ENCODE measurements at places on chromosomes 2 and 18.

DNA sequence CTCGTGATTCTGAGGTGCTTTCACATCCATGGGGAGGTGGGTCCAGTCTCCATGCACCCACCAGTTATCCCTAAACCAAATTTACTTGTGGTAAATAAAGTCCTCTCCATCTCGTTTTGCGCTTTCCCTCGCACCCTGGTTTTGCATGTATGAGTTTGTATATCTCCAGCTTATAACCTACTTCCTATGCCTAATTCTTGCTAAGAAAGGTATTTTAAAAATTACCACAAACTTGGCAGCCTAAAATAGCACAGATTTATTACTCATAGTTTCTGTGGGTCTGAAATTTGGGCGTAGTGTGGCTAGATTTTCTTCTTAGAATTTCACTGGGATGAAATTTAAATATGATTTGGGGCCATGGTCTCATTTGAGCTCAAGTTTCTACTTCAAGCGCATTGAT lies 511.5 kb downstream of the NYAP2 start:
- DNase-seq, result peak; percentile 7

- no peak for DNase-seq
Measured at GRCh38 chr2:71699428-71699827, 246.1 kb downstream of the DYSF start.

DNA sequence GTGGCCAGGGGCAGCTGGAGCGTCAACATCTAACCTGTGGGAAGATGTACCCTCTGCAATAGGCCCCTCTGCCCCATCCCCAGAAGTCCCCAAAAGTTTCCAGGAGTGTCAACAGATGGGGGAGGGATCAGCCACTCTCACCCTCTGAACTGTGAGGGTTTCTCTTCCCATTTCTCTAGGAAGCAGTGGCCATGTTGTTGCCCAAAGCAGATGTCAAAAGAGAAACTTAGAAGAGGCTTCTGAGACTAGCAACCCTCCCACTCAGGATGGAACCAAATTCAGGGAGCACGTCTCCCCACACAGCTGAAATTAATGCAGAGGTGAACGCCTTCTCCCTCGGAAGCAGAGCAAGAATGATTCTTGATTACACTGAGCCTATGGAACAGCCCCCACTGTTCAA lies 70.3 kb downstream of the ARL4C start:
- no peak for DNase-seq

- no peak for DNase-seq
Measured at GRCh38 chr18:27985832-27986231, 191.1 kb downstream of the CDH2 start.

GRCh38 chr18:46343931-46344372 lies 239.8 kb downstream of the HAUS1 start:
- DNase-seq, result no peak

- no peak for DNase-seq
Measured at GRCh38 chr2:1767939-1768691, 23.8 kb upstream of the PXDN start.
